ENCODE measurements at places on chromosomes 3 and 15.

DNA sequence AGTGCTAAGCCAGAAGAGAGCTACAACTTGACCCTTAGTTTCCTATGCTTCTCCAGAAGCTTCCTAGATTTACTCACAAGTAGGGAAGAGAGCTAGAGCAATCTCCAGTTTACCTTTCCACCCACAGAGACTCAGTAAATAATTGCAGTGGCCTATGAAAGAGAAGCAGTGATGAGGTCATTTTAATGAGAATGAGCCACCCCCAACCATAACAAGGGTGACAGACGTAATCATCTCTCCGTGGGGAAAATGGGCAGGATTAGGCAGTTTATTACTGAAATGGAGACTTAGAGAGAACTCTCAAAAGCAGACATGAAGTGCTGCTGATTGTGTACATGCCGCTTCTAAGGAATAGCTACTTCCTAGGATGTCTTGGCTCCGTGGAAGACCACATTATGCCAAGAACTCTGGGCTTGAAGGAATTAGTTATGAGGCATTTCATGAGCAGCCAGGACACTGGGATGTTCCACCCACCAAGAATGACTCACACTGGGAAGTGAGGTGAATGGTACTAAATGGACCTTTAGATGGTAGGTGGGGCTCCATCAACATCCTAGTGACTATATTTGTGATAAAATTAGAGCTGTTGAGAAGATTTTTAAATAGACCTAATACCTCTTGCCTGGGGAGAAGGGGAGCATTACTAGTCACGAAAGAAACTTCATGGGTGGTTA is 160.9 kb downstream of the EDEM1 start:
- DNase-seq, result no peak

GRCh38 chr3:157856078-157856939 is 249.9 kb downstream of the SHOX2 start:
- DNase-seq, result no peak

GRCh38 chr3:13648060-13649001 is 99.4 kb downstream of the FBLN2 start:
- peak; percentile 86 for DNase-seq

DNA sequence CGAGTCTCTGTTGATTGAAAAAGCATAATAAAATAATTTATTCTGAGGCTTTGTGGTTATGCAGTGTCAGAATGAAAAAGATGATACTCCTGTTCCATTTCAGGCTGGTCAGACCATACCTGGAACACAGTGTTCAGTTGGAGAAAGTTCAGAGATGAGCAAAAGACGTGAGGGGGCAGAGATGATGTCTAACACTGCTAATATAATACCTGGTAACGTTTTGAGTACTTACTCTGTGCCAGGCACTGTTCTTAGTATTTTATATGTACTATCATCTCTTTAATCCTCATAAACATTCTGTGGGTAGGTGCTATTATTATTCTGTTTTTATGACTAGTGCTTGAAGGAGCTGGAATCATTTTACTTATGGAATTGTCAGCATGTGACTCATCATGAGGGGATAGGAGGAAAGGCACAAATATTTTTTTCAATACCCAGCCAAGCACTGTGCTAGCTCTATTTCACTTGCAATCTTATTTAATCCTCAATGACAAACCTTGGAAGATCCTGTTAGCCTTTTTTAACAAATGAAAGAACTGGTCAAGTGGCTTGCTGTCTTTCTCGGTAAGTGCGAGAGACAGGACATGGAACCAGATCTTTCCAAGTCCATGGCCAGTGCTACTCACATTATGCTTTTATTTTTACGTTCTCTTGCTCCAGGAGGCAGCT is 31.8 kb downstream of the IQGAP1 start:
- no peak for DNase-seq

- DNase-seq, result no peak
Observed at GRCh38 chr3:72932416-72932815, 44.6 kb downstream of the GXYLT2 start.

DNA sequence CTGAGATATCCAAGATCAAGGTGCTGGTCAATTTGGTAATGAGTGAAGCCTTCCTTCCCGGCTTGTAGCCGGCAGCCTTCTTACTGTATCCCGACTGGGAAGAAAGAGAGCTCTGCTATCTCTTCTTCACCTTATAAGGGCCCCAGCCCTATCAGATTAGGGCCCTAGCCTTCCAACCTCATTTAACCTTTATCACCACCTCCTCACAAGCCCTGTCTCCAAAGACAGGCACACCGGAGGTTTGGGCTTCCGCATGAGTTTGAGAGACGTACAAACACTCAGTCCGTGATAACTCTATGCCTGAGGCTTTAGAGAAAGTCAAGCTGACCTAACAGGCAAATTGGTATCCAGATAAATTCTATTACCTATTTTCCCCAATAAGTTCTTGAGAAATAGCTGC is 243.9 kb downstream of the OPA1 start:
- DNase-seq, result no peak

GRCh38 chr3:157089455-157090221 is 70.3 kb downstream of the CCNL1 start:
- peak; percentile 77 for DNase-seq

GRCh38 chr3:59570806-59571205 is 521.0 kb upstream of the CFAP20DC start:
- DNase-seq, result no peak

DNA sequence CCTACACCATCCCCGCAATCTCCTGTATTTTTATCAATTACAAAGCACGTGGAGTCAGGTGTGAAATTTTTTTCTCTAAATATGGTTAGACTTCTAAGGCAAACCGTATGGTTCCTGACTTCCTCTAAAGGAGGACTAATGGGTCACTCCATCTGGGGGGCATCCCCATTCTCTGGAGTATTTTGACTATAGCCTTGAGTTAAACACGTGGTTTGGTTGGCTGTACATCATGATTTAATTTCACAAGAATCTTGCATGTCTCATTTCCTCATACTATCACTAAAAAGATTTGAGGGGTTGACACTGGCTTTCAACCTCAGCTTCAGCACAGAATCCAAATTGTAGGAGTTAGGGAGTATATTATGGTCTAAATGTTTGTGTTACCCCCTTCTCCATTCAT is 25.3 kb upstream of the ZNF770 start:
- DNase-seq, result no peak

DNA sequence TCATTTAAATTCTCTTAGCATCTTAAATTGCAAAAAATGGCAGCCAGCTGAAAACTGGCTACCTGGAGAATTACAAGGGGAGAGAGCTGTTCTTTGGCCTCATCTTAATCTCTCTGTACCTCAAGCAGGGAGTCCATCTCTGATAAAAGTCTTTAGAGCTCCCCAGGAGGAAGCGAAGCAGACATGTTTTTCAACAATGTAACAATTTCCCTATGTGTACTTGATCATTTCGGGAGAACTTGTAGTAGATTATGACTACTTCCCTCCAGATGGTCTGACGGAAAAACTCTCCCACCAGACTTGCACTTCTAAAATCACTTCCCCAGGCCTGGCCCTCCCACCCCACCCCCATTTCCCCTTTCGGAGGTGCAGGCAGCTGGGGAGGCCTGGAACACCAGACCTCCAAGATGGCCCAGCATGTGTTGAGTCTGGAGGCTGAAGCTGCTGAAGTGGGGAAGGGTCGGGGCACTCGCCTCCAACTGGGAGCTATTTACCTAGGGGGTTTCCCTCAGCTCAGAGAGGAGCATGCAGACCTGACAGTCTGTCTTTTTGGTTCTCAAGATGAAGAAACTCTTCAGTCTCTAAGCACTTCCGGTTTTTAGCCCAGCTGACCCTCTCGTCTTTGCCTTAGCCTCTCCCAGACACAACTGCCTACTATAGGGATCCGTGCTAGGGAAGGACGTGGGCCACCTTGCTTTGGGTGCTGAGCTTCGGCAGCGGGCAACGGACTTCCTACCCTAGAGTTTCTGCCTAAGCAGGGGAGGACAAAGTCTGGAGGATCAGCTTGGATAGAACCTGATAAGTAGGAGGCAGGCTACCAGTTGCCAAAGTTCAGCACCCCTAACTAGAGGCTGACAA is 164.0 kb upstream of the TBL1XR1 start:
- DNase-seq, result no peak

DNA sequence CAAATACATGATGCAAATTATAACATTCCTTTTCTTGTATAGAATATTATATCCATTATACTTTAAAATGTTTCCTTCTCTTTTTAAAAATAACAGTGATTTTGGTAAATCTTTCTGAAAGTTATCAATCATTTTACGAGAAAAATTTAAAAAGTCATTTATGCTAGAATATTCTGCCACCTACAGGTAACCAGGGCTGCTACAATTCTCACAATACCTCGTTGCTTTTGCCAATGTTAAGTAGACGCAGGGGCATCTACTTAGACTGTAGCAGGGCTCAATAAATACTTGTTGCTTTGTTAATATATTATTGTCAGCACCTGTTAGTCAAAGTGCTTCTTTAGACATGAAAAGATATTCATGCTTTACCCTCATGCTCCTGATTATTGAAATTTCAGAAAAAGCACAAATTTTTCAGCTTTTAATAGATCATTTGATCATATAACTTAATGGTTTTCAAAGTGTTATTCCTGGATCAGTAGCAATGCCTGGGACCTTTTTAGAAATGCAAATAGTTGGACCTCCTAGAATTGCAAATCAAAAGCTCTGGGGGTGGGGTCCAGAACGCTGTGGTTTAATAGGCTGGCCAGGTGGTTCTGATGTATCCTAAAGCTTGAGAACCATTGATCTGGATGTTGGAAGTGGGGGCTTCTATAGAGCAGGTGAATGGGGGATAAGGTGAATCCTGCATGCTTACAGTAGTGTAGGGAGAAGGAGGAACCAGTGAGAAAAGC is 223.6 kb upstream of the PDZRN3 start:
- DNase-seq, result no peak

GRCh38 chr3:69443457-69443920 is 57.6 kb upstream of the FRMD4B start:
- DNase-seq, result no peak

DNA sequence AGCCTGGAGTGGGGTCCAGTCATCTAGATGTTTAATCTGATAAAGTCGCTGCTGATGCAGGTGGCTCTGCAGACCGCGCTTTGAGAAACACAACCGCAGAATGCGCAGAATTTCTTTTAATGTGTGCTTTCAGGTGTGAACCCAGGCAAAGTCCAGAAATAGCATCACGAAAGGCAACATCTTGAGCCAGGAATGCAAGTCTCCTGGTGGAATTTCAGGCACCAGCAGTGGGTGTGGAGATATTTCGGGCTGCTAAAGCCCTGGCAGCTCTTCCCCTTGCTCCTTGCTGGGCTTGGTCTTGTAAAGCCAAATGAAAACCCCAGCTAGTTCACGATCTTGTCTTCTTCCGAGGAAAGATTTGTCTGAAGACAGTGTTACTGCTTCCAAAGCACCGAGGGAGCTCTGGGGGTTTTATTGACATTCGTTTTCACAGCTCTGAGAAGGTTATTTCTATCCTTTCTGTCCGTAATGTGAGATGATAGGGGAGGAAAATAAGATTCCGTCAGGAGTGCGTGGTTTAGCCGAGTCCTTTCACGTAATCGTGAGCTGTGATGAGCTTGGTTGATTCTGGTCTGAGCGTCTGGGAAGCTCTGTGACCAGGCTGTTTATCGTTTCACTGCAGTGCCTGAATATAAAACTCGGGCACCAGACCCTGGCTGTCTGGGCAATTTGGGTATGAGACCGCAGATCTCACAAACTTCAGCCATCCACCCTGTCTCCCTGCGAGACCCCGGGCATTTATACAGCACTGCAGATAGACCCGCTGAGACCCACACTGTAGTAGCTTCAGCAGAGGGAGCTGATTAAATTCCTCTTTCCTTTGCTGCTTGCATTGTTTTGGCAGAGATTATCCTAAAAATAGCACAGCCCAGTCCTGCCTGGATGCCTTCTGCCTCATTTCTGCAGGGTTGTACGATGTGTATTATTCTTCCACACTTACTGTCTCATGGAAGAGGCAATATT is 67.0 kb upstream of the SLC25A26 start:
- no peak for DNase-seq

DNA sequence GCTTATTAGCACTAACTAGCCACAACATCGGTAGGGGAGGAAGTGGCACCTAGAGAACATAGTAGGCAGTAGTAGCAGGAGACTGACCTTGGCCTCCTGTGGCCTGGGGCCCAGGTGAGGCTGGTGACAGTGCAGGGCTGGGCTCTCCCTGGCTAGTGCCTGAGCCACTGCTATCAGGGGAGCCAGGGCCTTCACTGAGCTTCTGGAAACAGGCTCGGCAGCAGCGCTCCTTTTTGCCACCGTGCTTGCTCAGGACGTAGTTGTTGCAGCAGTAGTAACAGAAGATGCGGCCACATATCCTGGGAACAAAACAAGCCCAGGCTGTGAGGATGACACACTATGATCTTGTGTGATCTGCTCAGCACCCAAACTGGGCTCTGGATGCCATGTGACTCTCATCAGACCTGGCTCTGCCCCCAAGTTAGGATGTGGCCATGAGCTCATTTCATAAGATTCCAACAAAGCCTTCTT is 15.1 kb downstream of the CXCR6 start:
- DNase-seq, result no peak

- DNase-seq, result no peak
Observed at GRCh38 chr15:33975022-33975565, 6.8 kb downstream of the CHRM5 start.

DNA sequence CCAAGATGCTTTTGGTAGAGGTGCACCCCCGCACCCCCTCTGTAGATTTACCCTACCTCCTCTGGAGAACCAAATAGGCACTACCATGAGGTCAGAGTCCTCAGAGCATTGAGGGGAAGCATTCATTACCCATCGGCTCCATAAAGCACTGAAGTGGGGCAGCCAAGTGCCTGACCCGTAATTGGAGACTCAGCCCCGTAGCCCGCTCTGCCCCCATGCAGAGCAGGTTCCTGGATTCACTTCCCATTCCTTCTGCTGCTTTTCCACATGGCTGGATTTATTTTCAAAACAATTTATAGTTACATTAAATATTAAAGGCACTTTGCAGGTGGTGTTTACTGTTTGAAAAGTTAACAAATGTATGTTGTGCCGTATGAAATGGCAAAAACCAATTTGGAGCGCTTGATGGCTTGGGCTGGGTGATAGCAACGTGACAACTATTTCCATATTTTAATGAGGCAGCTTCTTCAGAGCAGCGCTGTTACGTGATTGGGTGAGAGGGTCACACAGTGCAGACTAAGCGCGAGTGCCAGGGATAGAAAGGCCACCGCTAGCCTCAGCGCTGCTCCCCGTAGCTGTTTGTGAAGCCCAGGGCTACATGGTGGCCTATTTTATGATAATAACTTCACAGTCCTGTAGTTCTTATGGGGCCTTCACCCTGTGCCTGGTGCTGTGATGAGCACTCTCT is 373.8 kb upstream of the PROK2 start:
- no peak for DNase-seq

GRCh38 chr15:42373274-42373673 is 14.0 kb downstream of the CAPN3 start:
- no peak for DNase-seq

- no peak for DNase-seq
Observed at GRCh38 chr15:43150191-43150929, 17.0 kb downstream of the TMEM62 start.

GRCh38 chr15:28918141-28918983 is 32.6 kb downstream of the APBA2 start:
- peak; percentile 57 for DNase-seq

GRCh38 chr3:81592101-81592500 is 169.3 kb downstream of the GBE1 start:
- DNase-seq, result no peak

DNA sequence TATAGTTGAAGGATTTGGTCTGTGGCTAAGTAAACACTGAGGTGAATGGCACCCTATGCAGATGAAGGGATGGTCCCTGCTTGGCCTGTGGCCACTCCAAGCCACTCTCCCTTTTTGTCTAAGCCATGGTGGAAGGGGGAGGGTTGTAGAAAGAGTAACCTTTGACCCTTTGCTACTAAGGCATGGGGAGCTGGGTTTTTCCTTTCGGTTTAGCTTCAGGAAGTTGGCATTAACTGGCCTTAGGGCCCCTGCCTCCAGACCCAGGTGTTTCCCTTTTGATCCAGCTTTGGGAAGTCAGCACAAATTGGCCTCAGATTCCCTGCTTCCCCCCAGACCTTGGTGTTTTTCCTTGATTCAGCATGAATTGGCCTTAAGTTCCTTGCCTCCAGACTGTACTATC is 49.5 kb downstream of the EFCAB12 start:
- DNase-seq, result no peak

All from sigmoid colon (tissue), 7 donors.